Stimulated activated naive CD4-positive, alpha-beta T cell treated with Interleukin-2 at 50 U/mL for 16 hours (primary cell): ENCODE measurements at places on chromosomes 2 and 18.

- DNase-seq, result no peak
Observed at GRCh38 chr2:78699696-78700095, 325.8 kb upstream of the REG3G start.

DNA sequence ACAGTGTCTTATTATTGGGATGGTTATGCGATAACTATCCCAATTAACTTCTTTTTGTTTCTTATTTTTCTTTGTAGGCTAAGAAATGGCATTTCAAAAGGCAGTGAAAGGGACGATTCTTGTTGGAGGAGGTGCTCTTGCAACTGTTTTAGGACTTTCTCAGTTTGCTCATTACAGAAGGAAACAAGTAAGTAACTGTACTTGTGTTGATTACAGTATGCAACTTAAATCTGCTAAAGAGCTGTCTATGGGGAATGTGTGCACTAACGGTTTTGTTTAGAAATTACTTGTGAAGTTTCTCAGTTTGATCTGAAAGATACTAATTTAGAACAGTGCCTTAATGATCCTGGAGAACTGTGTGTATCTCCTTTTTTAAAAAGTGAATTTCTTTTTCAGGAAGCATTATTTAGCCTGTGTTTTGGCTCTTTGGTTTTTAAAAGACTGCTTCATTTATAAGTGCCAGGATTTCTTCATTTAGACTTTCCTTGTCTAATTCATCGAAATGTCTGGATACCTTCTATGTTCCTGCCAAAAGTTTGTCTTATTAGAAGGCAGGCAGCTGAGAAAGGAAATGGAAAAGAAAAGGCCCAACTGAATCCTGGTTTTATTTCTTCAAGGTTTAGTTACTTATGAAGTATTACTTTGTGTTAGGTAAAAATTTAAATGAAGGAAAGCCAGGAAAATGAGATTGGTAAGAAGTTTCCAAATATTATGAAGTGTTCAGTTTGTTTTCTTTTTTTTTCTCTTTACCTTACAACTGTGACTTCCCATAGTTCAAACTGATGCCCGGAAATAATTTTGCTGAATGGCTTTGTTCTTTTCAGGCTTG lies 40.1 kb downstream of the GPD2 start:
- DNase-seq, result no peak

DNA sequence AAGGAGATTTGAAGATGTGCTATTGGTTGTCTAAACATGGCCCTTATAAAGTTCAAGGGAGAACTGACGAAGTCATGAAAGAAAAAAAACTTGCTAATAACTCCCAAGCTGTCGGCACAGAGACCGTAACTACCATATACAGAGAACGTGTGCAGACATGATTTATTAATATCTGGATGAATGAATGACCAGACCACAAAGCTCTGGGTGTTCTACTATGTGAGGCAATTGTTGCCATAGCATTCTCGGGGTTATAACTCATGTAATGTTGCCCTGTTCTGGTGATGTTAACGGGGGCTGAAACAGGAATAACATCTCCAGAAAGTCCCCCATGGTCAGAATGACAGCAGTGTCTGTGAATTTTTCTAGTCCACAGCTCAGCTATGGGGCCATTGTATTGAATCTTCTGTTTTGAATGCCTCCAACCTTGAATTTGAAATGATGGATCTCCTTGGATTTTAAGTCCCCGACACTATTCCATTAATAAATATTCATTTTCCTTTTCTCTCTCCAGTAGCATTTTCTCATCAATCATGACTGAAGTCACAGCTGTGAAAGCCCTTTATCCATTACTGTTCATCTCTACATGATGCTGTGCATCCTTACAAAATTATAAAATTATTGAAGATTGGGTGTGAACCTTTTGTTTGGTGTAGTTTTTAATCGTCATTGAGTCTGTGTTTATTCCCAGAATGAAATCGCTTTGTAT lies 483.4 kb upstream of the KLHL29 start:
- no peak for DNase-seq

DNA sequence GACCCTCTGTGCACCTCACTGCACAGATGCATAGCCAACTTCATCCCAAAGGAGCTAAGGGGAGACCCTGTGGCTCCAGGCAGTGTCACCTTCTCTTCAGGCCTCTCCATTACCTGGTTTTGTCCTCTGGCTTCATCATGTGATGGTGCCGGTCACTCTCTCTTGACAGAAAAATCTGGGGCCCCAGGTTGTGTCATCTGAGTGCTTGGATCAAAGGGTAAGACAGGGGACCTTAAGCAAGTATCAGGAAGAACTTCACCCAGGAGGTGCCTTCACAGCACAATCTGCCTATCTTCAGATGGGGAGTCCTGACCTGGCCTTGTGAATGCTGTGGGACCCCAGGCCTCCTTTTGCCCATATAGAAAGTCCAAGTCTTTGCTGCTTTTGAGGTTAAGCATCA lies 104.4 kb downstream of the POLR1A start:
- no peak for DNase-seq

DNA sequence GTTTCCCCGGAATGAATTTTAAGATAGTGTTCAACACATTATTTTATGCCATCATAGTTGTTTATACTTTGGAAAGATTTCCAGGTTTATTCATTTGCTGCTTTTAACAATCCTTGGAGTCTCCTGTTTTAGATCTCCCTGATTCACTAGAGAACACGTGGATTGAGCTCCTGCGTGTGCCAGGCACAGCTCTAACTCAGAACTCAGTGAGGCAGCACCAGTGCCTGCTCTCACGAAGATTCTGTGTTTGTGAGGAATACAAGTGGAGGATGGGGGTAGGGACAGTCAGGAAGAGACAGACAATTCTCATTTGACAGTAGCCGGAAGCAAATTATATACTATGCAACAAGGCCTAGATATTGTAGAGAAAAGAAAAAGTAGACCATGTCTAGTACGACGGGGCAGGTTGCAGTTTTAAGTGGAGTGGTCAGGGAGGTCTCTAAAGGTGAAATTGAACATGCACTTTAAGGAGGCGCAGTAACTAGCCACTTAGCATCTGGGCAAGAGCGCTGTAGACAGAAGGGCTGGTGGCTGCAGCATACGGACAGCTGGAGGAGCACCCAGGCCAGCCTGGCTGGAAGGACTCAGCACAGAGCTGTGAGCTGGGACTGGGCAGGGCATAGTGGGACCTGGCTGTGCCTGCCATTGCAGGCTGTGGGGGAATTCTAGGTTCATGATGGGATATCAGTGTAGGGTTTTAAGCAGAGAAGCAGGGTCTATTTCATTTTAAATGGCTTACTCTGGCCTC lies 24.3 kb downstream of the RNF144A start:
- no peak for DNase-seq

DNA sequence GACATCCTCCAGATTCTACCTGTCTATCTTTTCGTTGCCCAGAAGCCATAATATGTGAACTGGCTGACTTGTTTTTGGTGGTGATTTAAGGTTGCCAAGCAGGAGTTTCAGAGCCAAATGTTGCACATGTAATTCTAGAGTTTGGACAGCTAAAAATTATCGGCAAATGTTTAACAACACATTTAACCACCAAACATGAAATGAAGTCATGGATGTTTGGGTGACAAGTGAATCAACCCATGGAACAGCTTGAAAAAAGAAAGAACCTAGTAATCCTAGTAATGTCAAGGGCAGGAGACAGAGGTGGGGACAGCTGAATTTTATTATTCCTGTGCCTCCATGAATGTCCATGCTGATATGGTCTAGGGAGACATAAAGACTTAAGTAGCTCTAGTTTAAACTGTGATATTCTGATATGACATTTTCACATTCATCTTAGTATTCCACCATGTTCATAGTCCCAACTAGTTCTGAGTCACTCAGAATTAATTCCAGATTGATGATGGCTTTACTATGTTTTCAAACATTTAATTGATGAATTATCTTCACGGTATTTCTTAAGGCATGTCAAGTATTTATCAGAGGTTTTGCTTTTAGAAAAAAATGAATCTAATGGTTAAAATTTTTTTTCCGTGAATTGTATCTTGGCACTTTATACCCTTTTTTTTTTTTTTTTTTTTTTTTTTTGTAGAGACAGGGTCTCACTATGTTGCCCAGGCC lies 101.7 kb downstream of the SOCS6 start:
- no peak for DNase-seq

- peak; percentile 58 for DNase-seq
Observed at GRCh38 chr2:241354668-241355658, 1.1 kb upstream of the FARP2 start.
